ENCODE measurements at places on chromosomes 2 and 18.

DNA sequence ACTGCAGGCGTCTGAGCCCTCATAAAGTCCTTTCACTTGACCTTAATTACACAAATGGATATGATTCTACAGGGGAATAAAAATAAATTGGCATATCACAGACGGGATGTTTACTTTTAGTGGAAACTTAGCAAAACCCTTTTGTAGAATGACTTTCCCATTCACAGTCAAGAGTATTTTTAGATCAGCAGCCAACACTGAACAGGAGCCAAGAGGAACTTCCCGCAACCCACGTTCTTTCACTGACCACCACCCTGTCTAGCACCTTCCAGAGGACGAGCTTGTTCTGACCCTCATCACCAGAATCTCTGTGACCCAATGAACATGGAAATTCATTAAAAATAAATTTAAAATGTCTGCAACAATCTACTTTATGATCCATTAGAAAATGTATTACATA is 119.0 kb upstream of the SNTG2 start:
- DNase-seq = no peak

GRCh38 chr2:70144443-70145143 is 46.2 kb downstream of the C2orf42 start:
- DNase-seq = no peak

GRCh38 chr2:88198308-88198707 is 28.2 kb downstream of the THNSL2 start:
- no peak for DNase-seq

DNA sequence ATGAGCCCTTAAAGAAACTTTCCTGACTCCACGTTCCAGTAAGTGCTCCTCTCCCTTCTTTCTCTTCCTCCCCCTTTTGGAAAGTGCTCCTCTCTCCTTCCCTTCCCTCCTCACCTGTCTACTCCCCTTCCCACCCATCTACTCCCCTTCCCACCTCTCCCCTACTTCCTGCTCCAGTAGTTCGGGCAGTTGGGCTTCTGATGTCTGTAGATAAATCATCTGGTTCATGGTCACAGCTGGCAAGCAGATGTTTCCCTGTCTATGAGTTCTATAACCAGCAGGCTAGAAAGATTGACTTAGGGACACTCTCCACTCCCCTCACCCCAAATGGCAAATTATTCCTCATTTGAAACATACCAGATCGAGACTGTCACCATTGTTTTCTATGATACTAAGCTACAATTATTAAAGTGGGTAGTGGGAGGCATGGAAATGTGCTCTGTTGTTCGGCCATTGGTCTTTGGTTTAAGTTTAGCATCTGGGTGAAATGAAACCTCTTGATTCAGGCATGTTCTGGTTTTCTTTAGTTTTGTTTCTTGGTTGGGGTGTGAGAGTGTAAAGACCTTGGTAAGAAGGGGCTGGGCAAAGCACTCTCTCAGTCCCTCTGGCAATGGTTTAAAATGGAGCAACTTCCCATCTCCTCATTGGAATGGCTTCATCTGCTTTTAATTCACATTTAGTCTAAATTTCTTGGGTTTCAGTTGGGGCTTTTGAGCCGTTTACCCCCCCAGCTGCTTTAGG is 413.2 kb upstream of the SPRED2 start:
- no peak for DNase-seq

- DNase-seq = no peak
These were observed 189.4 kb upstream of the LHCGR start for GRCh38 chr2:48944956-48945355.

GRCh38 chr18:77144451-77145118 is 12.0 kb upstream of the MBP start:
- DNase-seq = no peak

- DNase-seq = no peak
These were observed 54.8 kb downstream of the HS6ST1 start for GRCh38 chr2:128263902-128264331.

- DNase-seq = no peak
These were observed 52.2 kb upstream of the ACKR3 start for GRCh38 chr2:236517251-236518031.

All from activated CD4-positive, alpha-beta T cell treated with anti-CD3 and anti-CD28 coated beads, Interleukin-2, amount 50 U/mL, for 4 hours (primary cell).